ENCODE measurements at places on chromosomes 5 and 9.

- DNase-seq = no peak
These were observed 352.5 kb upstream of the C9orf72 start for GRCh38 chr9:27925815-27926214.

DNA sequence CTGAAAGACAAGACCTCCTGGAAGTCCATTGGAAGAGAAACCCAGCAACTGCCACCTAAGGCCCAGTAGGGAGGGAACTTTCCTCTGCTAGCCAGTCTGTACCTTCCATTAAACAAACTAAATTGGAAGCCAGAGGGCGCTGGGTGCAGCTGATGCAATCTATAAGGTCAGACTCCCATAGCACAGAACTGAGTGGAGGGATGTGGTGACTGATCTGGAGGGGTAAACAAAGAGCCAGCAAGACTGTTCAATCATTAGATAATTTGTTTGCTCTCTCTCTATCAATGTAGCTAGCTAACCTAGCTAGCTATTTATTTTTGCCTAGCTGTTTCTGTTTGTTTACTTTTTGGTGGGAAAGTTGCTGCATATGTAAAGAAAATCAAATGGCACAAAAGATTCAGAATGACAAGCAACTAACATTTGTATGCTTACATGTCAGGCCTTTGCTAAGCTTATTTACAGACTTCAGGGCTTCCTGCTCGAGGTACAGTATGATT lies 291.8 kb upstream of the DAB2 start:
- DNase-seq = no peak

GRCh38 chr5:72515211-72515610 lies 8.0 kb upstream of the ZNF366 start:
- no peak for DNase-seq

DNA sequence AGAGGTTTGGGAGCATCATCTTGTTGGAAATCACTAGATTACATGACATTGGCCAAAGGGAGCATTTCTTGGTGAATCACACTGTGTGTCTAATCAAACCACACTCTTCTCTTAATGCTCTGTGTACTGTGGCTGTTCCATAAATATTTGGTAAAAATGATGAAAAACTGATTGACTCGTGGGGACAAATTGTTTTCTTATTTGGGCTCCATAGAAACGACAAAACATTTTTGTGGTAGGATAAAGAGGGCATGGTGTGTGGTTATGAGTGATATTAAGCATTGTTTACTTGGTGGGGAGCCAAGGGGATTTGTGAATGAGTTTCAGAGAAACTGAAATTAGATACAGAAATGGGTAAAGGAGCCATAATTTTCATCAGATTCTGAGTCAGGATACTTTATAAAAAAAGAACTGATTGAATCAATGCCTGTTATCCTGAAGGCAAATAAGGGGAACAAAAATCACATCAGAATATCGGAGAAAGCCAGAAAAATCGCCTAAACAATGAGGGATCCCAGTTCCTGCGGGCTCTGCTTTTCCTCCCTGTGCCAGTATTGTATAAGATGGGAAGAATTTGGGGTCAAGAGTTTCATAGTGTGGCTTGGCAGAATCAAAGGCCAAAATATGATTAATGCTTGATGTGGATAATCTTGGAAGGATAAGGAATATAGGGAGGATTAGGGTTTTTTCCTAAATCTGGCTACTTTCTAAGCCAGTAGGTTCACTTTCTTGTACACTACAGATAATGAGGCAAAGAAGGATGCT lies 33.3 kb downstream of the FBXL7 start:
- DNase-seq = no peak

DNA sequence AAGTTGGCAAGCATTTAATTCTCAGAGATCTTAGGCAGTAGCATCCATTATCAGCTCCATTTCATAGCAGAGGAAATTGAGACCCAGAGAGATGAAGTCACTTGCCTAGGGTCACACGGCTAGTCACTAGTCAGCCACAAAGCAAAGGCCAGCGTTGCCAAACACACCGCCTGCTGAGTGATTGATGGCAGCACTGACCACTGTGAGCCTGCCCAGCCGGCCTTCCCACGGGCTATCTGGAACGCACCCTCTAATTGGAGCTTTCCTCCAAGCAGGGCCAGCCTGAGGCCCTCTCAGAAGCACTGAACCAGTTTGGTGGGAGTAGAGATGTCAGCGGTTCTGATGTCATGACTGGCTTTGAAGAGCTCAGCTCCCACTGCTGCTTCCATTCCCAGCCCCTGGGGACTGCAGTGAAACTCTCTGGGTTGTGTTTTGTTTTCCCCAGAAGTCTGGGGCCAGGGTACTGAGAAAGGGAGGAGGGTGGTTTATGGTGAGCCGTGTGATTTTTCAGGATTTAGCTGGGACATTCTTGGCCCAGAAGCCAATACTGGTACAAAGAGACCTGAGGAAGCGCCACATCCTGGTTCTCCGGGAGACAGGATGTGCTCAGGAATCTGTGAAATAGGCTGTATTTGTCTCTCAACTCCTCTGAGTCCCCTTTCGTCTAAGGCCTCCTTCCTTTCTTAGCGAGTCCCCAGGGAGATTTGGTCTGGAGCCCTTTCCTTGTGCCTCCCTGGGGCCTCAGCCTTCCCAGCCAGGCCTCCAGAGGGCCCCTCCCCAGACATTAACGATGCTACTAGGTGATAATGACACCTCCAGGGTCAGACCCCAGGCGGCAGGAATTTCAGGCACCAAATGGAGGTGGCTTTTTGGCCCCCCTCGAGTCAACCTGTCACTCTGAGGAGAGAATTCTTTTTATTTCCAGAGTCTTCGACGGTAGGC lies 44.5 kb downstream of the SPRY4 start:
- DNase-seq = no peak

DNA sequence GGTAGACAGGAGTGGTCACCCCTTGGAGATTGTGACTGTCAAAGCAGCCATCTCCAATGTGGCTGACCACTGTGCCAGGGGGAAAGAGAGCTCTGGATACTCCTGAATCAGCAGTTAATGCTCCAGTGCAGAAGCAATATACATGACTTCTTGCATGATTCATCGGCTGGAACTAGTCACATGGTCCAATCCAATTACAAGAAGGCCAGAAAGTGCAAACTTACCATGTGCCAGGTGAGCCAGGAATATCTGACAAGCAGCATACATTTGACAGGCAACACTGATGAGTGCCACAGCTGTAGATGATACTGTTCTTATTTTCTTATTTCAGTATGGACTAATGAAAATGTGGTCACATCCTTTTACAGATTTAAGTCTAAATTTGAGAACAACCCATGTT lies 440.0 kb upstream of the MPDZ start:
- no peak for DNase-seq

- DNase-seq = no peak
These were observed 66.0 kb upstream of the ARRDC3 start for GRCh38 chr5:91449083-91449482.

DNA sequence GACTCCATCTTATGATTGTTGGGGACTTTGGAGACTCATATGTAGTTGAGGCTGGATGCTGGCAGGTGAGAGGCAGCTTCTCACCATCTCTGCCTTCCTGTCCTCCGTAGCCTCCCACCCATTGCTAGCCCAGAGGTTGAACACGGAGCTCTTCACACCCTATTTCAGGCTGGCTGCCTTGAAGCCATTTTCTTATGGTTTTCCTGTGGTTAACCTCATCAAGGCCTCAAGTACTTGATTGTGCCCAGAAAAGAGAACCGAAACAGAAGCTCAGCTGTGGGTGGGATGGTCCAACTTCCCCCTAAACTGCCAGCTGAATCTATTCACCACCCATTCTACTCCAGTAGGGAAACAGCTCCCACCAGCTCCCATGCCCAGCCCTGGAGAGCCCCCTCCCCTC lies 102.9 kb downstream of the LIFR start:
- no peak for DNase-seq

GRCh38 chr5:36096486-36096885 lies 29.8 kb upstream of the UGT3A2 start:
- no peak for DNase-seq

GRCh38 chr5:13640270-13640669 lies 304.2 kb downstream of the DNAH5 start:
- no peak for DNase-seq

DNA sequence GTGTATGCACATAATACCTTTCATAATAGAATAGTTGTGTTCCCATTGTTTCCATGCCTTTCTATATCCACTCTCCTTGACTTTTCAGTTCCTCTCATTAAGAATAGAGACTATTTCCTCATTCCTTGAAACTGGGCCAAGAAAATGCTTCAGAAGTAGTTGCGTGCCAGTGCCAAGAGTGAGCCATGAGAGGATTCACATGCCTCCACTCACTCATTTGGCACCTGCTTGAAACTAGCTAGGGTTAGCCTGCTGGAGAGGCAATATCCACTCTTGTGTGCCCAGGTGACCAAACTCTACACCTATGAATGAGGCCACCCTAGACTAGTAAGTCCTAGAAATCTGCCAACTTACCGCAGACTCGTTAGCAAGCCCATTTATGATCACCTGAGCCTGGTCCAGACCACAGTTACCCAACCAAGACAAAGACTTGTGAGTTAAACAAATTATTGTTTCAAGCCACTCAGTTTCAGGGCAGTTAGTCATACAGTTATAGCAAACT lies 276.3 kb downstream of the EPB41L4A start:
- no peak for DNase-seq

DNA sequence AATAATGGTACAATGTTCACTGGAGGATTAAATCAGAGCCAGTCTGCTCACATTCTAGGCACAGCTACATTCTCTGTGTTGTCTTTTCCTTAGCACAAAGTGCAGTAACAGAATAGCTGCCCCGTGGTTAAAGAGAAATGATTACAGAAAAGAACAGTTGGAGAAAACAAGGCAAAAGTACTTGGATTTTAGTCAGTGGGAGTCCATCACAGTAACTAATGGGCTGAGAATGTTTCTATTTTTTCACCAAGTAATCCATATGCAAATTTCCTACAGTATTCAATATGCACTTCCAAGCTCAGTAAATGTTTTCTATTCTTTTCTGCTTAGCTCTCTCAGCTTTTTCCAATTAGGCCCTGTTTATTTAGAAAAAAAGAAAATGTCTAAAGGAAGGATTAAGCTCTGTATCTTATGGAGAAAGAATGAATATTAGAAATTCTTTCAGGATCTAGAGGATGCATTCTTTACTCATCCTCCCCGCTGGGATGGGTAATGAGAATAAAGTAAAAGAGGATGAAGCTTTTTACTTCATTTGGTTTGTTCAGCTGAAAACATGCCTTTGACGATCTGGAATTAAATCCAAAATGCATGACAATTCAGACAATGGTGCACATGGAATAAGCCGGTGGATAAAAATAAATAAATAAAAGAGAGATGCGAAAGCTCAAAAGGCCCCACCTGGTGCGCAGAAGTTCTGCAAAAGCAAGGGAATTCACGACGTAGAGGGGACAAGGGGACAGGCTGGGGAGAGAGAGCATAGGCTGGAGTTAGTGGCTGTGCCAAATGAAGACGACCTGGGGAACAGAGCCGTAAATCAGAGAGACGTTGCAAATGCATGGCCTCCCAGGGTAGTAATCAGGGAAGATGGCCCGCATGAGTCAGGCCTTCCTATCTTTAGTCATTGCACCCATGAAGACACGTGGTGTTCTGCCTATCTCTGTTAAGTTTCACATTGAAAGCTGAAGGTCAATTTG lies 345.2 kb downstream of the GLIS3 start:
- no peak for DNase-seq

DNA sequence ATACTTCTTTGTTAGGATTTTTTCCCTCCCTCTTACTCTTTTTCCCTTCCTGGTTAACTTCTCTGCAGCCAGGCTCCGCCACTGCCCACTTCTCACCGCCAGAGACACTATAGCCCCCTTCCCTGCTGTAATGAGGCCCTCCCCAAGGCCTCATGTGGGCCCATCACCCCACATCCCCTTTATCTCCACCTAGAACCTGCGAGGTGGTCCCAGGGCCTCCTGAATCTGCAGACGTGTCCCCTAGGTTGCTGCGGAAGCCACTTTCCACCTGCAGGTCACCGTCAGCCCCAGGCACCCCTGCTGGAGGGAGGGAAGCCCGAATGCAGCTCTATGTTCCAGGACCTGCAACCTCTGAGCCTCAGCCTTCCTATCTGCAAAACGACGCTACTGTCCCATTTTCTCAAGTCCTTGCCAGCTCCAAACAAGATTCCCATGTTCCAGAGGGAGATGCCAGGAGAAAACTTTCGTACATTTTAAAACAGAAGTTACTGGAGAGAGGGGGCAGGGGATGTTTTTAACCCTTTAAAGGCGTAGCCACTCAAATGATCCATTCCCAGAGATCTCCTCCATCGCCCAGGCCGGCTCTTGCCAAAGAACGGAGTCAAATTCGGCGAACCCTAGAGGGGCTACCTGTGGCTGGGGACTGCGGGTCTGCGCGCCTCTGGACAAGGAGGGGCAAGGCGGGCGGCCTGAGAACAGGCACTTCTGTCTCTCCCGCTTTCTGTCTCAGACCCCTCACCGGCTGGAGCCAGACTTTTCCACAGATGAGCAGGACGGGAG lies 929 bp downstream of the SH3PXD2B start:
- peak; percentile 43 for DNase-seq

DNA sequence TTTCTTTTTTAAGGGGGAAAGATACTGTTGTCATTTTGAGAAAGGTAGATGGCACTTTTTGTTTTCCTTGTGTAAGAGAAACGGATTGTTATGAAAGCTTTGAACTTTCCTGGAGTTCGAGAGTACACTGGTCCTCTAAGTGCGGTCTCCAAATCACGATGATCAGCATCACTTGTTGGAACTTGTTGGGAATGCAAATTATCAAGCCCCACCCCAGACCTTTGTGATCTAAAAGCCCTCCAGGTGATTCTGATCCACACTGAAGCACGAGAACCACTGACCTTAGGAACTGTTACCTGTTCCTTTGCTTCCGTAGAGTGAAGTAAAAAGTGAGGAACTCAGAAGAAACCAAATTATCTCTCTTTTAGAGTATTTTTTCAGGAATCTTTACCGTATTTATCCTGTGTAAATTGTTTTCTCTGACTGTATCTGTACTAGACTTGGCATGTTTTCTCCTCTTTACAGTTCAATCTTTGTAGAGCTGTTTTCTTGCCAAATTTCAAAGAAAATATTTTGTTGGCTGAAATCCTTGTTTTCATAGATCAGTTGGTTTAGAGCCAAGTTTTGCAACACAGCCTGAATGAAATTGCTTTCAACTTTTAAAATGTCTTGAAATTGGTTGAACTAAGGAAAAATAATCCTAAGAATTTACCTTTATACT lies 4.0 kb downstream of the MAT2B start:
- DNase-seq = no peak

- no peak for DNase-seq
These were observed 64.7 kb downstream of the NR3C1 start for GRCh38 chr5:143338658-143339366.

DNA sequence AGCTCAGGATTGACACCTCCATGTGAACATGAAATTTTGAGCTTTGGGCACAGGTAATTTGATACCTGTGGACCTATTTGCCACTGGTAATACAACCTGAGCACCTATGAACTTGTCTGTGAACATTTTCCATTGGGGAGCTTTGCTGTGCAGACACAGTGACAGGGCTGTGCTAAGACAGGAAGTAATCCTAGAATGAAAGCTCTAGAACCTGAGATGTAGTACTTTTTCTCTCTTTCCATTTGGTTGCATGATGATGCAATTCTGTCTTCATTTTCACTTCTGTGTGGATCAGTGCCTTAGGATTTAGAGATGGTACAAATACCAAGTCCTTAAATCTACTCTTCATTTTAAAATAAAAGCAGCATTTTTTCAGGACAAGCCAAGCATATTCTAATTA lies 216.9 kb downstream of the NR3C1 start:
- DNase-seq = no peak

GRCh38 chr5:149575131-149575530 lies 6.2 kb upstream of the ARHGEF37 start:
- DNase-seq = no peak

Measured in NCI-H1694 treated with DMSO at 0.1 percent for 48 hours (cell line).